ENCODE measurements at places on chromosomes 7 and 10.

- no peak for DNase-seq
Observed at GRCh38 chr10:127398971-127399365, 150.1 kb upstream of the NPS start.

GRCh38 chr10:51073453-51074237 is 642 bp upstream of the PRKG1 start:
- no peak for DNase-seq

GRCh38 chr10:6770846-6771245 is 190.8 kb upstream of the PRKCQ start:
- peak; percentile 57 for DNase-seq

DNA sequence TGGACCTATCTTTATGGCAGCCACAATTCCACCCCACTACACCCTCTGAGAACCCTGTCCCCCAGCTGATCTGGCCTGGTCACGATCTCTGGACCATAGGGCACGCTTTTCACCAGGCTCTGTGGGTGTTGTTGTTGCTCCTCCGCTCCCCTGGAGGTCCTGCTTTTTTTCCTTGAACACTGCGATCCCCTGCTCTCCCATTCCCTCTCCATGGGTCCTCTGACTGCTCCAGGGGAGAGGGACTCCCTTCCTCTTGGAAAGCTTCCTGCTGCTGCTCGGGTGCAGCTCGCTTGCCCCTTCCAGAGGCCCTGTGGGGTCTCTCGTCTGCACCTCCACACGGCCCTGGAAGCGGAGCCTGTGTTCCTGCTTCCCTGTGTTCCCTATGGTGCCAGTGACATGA is 53.5 kb downstream of the SNX10 start:
- no peak for DNase-seq

DNA sequence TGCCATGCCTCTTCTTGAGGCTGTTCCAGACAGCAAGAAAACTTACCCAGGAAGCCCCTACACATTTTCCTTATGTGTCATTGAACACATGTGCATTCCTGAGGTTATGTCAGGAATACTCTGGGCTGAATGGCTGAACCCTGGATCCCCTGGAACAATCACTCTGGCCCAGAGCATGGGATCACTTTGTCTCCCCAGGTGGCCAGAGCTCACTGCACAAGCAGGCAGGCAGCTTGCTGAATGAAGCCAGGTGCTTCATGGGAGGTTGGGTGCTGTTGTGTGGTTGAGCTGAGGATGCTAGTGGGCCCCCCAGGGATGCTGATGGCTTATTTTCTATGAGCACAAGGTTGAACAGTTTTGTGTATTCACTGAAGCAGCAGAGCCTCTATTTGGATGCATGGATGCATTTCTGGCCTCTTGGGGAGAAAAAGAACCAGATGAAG is 54.7 kb upstream of the NPTX2 start:
- DNase-seq: no peak

GRCh38 chr10:118798231-118798662 is 43.5 kb upstream of the CACUL1 start:
- DNase-seq: peak; percentile 75

DNA sequence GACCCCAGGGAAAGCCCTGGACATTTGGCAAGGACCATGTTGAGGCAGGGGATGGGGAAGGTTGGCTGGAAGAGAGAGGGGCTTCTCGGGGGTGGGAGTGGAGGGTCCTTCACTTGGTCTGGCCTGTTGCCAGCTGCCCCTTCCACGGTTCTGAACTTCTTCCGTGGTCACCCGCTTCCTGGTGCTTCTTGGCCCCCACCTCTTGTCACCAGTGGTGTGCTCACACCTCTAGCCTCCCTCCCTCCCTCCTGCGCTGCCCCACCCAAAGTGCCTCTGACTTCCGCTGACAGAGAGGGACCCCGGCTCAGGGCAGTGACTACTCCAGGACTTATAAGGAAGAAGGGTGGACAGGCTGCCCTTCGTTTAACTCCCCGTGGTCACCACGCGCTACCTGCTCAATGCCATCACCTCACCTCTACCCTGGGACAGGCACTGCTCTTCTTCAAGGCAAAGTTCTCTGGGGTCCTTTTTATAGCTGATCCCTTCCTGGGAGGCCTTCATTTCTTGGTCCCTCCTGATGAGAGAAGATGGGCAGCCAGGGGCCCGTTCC is at the start of gene MUC12:
Gene MUC12 (plus strand): TSS at position 500 of the 550 bp plus-strand sequence. CDS start 58 bp downstream, outside the sequence.
- no peak for DNase-seq

GRCh38 chr7:140348161-140348849 is 50.0 kb downstream of the SLC37A3 start:
- no peak for DNase-seq

DNA sequence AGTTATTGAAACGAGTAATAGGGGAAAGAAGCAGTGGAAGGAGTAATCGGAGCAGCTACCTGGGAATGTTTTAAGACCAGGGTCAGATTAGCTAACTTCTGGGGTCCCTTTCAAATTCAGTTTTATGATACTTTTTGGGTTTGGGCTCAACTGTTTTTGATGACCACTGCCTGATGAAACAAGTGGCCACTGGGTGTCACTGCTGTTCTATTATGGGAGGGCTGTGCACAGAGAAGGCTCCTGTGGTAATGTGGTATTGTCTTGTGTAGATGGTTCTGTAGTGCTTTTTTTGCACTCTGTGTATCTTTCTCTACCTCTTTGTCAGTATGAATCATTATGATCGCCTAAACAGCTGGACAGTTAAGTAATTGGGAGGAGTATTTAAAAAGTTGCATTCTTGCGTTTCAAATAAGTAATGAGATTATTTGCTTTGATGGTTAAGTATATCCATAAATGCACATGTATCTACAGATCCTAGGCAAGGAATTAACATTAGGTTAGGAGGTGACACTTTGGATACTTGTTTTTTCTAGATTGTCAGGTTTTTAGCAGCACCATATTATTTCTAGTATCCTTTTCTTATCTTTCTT is 128.4 kb downstream of the ABCA13 start:
- DNase-seq: peak; percentile 67

DNA sequence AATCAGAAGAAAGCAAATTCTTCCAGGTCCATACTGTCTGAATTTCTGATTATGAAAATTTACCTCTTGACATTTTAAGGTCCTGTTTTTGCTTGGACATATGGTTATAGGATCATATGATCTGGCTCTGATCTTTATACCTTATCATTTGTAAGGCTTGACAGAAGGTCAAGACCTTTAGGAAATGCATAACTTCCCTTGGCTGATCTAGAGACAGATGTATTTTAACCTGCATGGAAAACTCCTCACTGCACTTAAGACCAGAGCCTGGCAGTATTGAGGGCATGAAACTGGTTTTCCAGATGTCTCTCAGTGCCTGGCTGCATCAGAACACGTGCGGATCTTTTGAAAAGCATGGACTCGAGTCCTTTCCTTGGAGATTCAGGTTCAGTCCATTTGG is 55.9 kb downstream of the TRRAP start:
- no peak for DNase-seq

DNA sequence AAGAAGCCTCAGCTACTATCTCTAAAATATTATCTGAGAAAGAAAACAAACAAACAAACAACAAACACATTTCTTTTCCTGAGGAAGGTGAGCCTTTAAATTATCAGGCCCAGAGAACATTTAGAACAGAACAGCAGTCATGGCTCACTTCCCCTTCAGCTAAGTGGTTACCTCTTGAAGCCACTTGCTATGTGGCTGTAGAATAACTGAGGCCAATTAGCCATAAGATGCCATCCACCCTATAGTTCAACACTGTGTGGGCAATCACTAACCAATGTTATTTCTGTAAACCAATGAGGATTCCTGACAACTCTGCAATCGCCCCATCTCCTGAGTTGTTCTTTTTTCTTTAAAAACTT is 3.7 kb upstream of the UPP1 start:
- DNase-seq: peak; percentile 24

DNA sequence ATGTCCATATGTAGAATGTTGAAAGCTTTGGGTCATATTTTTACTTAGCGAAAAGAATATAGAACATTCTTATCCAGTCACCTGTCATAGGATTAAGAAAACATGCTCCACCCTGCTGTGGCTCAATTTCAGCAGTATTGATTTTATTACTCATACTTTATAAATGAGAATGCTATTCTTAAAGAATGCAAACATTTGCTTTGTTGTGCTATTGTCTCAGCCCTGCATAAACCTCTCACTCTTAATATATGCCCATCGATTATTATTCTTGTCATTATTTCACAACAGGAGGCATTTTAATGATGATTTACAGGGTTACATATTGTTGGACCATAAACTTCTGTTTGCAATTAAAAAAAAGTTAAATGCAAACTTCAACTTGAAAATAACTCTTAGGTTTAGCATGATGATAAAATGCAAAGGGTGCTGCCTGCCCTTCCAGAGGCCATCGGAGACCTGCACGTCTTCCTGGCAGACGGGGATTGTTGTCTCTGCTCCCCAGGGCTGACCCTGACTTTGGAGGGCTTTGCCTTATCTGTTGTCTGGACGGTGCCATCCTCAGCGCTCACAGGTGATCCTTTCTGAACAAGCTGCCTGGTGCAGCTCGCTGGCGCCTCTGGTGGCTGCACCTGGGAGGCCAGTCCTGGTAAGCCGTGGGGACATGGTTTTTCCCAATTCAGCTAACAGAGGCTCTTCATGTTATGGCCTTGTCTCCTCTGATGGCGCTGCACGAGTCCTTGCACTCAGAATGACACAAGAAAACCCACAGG is 50.0 kb upstream of the SHH start:
- DNase-seq: no peak

DNA sequence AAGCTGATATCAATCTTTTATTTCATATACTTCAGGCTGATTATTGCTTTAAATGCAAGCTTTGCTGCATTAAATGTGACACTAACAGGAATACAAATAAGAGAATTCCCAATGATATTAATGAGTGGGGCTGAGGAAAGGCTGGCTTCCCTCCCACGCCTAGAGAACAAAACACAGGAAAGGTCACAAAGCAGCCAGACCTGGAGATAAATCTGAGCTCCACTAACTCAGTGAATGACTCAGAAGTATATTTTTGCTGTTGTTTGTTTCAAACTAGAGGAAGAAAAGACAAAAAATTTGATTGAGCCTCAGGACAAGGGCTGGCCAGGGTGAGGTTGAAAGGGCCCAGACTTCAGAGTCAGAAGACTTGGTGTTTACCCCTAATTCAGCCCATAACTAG is 88.1 kb downstream of the XPNPEP1 start:
- DNase-seq: no peak

DNA sequence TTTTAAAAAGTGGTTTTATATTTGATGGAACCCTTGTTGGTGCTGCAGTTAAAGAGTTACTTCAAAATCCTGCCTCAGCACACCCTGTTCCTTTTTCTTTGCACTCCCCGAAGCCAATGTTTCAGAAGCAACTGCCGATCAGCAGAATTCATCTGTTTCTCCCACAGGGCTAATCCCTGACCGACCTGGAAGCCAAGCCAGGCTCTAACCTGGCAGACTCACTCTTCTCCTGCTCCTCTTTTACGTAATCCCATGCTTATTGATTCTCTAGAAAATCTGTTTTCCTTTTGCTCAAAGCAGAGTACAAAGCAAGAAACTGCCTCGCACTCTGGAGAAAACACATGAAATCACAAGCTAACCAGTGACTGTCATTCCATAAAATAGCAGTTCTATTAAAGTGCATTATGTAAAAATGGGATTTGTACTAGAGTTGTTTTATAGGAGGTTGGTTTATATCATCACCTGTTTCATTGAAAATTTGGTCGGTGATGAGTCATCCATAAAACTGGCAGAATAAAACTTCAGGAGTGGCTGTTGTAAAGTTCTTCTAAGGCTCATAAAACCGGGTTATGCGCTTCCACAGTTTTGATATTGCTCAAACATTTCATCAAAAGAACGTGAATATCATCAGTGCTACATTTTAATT is 99.9 kb downstream of the CNTNAP2 start:
- peak; percentile 2 for DNase-seq

DNA sequence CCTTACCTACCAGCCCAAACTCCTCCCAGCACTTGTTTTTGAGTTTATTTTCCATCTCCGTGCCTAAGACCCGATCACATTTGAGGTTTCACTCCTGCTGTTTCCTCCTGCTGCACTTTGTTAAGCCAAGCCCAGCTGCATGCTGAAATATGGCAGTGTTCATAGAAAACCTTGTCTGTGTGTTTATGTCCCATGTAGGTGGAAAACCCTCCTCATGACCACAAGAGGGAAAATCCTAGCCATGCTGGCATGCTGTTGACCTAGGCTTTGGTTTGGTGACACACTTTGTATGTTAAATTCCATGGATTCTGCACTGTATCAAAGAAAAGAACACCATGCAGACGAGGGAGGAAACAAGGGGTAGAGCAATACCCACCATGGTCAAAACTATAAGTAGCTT is 154.4 kb downstream of the CUBN start:
- no peak for DNase-seq

DNA sequence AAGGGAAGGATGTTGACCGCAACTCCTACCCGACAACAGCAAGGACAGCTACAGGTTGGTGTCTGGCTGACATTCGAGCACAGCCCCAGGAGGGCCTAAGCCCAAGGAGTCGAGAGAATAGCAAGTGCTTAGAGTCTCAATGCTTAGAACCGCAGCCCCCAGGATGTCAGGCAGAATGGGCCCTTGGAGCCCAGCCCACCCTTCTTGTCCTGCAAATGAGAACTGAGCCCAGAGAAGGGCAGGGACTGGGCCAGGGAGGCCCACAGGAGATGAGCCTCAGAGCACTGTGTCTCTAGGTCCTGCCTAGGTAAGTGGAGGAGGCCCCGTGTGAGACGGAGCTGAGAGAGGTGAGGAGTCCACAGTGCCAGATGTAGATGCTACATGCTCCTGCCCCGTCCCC is 173.3 kb upstream of the ZMIZ1 start:
- DNase-seq: no peak

- no peak for DNase-seq
Observed at GRCh38 chr7:2074691-2075090, 158.1 kb downstream of the MAD1L1 start.

- DNase-seq: peak; percentile 77
Observed at GRCh38 chr10:30422981-30423654, 10.9 kb upstream of the MAP3K8 start.

GRCh38 chr10:8978100-8978499 is 923.6 kb downstream of the GATA3 start:
- DNase-seq: no peak

GRCh38 chr7:122302761-122303530 is 1.6 kb downstream of the FEZF1 start:
- no peak for DNase-seq

DNA sequence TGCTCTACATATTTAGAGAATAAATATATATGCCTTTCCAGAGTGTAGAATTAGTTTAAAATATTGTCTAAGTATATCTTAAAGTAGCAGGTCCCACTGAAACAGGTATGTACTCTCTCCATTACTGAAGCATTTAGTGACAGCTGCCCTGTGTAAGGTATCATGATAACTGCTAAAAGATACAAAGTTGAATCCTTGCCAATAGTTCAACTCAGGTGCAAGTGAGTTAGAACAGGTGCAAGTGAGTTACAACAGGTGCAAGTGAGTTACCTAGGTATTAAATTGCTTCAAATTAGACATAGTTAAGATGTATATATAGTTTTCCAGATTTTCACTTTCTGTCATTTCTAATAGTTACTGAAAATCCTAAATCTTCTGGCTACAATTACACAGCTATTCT is 119.1 kb downstream of the CNOT4 start:
- no peak for DNase-seq

- DNase-seq: no peak
Observed at GRCh38 chr7:129443612-129444011, 9.4 kb downstream of the STRIP2 start.

- DNase-seq: no peak
Observed at GRCh38 chr7:119254742-119255141, 1018.2 kb upstream of the KCND2 start.

GRCh38 chr7:127056202-127056601 is 196.5 kb downstream of the GRM8 start:
- no peak for DNase-seq

GRCh38 chr7:94562525-94562924 is 52.9 kb downstream of the CASD1 start:
- no peak for DNase-seq

- DNase-seq: no peak
Observed at GRCh38 chr7:25186436-25186835, 41.9 kb downstream of the NPVF start.

GRCh38 chr10:74049955-74050354 is 52.0 kb downstream of the VCL start:
- no peak for DNase-seq
